Cardiac atrium fibroblast (primary cell): ENCODE measurements at places on chromosomes 7 and 10. TPM values are rescaled to one million over a fixed set of nuclear protein-coding genes. Genes with fewer than 3 reads are reported as not detected.

Gene IGFBP1
- 5.8 and 12.8 TPM in 2 replicates for total RNA-seq

Gene IDI1
- total RNA-seq, result 59.2 and 79.1 TPM in 2 replicates

Gene CFAP43
- total RNA-seq, result not detected in 2 replicates

Gene SYT15B
- total RNA-seq, result under 0.01 and 0.16 TPM in 2 replicates

Gene OR9A2
- not detected in 2 replicates for total RNA-seq

Gene SPDYE2B
- not detected in 2 replicates for total RNA-seq

Gene SLC13A1
- total RNA-seq, result not detected in 2 replicates

Gene CFAP70
- 0.16 and 0.18 TPM in 2 replicates for total RNA-seq

Gene CALD1
- 293 and 336 TPM in 2 replicates for total RNA-seq

Gene MOGAT3
- total RNA-seq, result not detected in 2 replicates

Gene FOXI2
- not detected in 2 replicates for total RNA-seq

Gene MYO1G
- total RNA-seq, result not detected in 2 replicates

Gene BLOC1S2
- total RNA-seq, result 21.2 and 25.5 TPM in 2 replicates

Gene CCDC3
- total RNA-seq, result 11.2 and 12.2 TPM in 2 replicates

Gene BEND7
- 0.81 and 1.6 TPM in 2 replicates for total RNA-seq

Gene ASNS
- total RNA-seq, result 82.5 and 89.2 TPM in 2 replicates

Gene MMD2
- total RNA-seq, result not detected in 2 replicates

Gene HHEX
- 3.1 and 14.8 TPM in 2 replicates for total RNA-seq

Gene FAM241B
- not detected in 2 replicates for total RNA-seq
